Stimulated activated CD4-positive, alpha-beta T cell treated with anti-CD3 and anti-CD28 coated beads, Interleukin-12 subunit alpha, Interleukin-12 subunit beta, amount 100 ng/mL, for 4 hours (primary cell): ENCODE measurements at places on chromosomes 2 and 18.

GRCh38 chr2:48240912-48241311, 289.0 kb upstream of the STON1 start:
- no peak for DNase-seq

GRCh38 chr2:155240176-155240575, 541.7 kb downstream of the KCNJ3 start:
- DNase-seq, result no peak

DNA sequence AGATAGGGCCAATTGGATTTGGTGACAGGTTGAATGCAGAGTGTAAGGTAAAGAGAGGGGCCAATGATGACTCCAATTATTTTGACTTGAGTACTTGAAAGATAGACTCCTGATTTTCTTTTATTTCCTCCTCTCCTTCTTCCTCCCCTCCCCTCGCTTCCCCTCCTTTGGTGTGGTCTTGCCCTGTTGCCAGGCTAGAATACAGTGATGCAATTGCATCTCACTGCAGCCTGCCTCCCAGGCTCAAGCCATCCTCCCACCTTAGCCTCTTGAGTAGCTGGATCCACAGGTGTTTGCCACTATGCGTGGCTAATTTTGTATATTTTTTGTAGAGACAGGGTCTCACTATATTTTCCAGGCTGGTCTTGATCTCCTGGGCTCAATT, 2.3 kb downstream of the DGUOK start:
- DNase-seq, result no peak

DNA sequence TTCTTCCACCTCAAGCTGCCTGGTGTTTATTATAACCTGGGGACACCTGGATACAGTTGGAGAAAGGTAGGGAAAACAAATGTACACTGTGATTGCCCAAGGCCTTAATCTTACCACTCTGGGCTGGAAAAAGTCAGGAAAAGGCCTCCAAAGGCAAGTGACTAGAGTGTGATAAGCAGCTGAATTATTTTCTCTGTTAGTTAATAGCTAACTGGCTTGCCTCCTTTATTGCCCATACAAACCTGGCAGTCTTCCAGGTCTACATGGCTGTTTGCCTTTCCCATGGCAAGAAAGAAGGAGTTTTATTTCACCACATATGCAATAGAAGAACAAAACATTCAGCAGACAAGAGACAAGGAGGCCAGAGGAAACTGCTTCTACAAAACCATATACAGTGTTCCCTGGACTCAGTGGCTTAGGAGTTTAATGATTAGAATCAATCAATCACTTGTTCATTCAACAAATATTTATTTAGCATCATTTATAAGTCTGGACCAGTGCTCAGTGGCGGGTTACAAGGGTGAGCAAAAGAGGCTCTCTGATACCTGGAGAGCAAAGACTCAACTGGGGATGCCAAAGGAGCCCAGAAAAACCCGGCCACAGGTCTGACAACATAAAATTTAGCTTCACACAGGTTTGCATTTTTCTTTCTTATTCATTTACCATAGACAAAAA, 27.5 kb upstream of the SUCLG1 start:
- no peak for DNase-seq

DNA sequence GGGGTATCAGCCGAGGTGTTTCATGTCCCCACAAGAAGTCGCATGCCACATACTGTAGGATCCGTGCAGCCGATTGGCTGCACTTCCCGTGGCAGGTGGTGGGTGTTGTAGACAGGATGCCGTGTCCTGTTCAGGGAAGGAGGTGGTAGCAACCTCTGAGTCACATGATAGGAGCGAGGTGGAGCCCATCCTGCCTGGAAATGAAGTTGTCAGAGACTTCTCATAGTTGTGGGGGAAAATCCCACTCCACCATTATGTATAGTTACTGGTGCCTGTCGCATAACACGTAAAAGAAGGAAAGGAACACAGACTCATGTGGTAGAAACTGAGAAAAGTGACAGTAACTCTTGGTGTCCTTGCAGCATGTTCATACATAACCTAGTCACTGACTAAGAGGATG, 91.4 kb upstream of the IL1R2 start:
- peak; percentile 19 for DNase-seq

- DNase-seq, result no peak
These were observed 32.0 kb downstream of the MERTK start for GRCh38 chr2:111930409-111930808.

DNA sequence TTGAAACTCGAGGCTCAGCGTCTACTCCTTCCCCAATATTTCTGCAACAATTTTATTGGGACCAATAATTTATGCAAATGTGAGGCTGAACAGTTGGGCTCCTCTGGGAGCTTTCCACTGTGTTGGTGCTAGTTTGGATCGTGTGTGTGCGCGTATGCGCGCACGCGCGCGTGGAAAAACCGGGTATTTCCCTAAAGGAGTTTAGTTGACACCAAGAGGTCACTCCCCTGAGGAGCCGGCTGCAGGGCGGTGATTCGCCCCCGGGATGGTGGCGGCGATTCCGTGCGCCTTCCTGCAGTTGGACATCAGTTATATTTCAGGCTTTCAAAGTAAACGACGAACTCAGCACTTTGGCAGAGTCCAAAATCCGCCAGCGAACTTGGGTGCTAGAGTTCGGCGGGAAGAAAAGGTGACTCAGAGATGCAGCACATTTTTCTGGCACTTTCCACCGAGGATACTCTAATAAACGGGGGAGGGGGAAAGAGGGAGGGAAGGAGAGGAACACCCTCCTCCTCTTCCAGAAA, 186.5 kb upstream of the FANCL start:
- no peak for DNase-seq

GRCh38 chr2:7203056-7203467, 285.9 kb downstream of the RNF144A start:
- peak; percentile 43 for DNase-seq

DNA sequence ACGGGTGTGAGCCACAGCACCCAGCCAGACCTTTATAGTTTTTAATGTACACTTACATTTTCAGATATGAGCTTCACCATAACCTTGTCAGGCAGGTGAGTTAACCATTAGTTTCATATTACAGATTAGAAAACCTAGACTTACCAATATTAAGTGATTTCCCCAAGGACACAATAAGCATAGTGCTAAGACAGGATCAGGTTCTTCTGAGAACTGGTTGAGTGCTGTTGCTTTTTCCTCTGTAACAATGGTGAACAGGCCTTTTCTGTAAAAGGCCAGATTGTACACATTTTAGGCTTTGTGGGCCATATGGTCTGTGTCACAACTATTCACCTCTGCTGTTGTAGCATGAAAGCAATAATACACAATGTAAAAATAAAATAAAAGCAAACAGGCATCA, 332.0 kb downstream of the PIK3C3 start:
- no peak for DNase-seq

DNA sequence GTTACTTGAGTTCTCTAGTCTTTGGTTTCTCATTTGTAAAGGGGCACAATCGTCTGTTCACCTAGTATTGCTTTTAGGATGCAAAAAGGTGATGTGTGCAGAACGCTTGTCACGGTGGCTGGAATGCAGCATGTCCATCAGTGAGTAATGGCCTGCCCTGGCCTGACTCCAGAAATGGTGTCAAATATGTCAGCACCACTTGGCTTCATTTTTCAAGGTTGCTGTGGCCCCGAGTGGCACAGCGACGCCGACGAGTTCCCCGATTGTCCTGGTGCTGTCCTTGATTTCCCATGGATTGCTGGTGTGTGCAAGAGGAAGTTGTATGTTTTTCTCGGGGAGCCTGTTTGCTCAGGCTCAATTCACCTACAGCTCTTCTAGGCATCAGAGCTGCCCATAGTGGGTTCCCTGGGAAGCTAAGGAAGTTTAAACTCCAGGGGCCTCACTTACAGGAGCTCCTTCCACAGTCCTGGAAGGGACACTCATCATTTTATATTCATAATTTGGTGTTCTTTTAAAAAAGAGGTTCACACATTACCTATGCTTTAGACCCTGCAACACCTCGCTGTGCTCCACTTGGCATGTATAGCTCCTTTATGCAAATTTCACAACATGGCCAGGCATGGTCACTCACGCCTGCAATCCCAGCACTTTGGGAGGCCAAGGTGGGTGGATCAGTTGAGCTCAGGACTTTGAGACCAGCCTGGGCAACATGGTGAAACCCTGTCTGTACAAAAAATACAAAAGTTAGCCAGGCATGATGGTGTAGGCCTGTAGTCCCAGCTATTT, 25.6 kb upstream of the ZNF407 start:
- DNase-seq, result no peak

DNA sequence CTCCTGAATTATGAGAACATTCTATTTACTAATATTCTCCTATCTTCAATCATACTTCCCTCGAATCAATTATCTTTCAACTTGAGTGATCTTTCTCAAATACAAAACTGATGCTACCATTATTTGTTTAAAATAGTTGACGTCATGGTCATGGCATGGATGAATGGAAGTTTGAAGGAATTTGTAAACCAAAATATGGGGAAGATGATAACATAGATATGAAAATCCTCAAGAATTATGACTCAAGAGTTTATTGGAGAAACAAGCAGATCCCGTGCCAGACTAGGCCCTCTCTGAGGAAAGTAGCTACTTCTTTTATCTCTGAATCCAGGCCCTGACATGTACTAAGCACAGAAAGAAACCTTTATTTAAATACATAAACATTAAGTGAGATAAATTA, 270.4 kb upstream of the MC4R start:
- no peak for DNase-seq

GRCh38 chr2:36371070-36371874, 15.7 kb downstream of the CRIM1 start:
- DNase-seq, result no peak

- no peak for DNase-seq
These were observed 329.7 kb upstream of the NRP2 start for GRCh38 chr2:205352593-205352992.

DNA sequence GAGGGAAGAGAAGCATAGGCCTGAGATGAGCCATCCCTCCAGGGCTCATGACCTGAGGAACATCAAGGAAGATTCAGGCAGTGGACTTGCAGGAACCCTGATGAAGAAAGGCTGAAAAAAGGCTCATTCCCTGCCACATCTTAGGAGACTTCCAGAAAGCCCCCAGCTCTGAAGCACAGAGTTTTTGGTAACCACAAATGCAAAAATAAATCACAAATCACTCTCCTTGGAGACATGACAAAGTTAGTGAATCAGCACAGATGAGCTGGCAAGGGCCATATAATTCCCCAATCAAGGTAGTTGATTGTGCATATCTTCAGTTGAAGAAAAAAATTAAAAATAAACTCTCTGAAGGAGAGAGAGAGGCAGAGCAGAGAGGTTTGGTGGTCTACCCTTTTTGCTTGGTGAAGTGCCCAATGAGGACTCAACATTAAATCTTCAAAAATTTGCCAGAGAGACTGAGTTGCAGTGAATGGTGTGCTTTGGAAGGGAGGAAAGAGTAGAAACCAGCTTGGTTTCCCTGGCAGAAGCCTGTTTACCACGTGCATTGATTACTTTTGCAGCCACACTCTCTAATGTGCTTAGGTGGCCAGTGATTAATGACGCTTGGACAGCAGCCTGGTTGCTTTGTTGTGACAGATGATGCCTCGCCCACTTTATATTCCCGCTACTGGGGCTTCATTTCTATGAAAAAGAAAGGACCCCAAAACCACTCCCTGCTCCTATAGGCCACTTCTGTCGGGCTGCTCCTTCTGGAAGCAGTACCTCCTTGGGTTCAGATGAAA, 257.4 kb upstream of the SLC14A2 start:
- no peak for DNase-seq

DNA sequence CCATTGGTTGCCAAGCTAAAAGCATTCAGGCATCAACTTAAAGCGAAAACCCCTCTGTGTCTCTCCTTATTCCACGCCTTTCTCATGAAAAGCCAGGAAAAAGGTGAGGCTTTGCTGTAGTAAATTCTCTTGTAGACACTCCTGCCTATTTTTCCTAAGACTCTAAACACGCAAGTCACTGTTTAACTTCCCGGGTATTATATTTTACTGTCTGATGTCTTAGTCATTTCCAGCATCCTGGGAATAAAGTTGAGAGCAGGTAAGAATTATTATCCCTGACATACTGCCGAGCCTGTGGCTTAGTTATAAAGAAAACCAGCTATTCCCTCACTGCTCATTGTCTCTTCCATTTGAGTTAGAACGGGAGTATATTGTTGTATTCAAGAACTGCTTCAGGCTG, 112.4 kb upstream of the GATA6 start:
- DNase-seq, result no peak

- DNase-seq, result no peak
These were observed 515.5 kb upstream of the CHAC2 start for GRCh38 chr2:53252115-53252514.

DNA sequence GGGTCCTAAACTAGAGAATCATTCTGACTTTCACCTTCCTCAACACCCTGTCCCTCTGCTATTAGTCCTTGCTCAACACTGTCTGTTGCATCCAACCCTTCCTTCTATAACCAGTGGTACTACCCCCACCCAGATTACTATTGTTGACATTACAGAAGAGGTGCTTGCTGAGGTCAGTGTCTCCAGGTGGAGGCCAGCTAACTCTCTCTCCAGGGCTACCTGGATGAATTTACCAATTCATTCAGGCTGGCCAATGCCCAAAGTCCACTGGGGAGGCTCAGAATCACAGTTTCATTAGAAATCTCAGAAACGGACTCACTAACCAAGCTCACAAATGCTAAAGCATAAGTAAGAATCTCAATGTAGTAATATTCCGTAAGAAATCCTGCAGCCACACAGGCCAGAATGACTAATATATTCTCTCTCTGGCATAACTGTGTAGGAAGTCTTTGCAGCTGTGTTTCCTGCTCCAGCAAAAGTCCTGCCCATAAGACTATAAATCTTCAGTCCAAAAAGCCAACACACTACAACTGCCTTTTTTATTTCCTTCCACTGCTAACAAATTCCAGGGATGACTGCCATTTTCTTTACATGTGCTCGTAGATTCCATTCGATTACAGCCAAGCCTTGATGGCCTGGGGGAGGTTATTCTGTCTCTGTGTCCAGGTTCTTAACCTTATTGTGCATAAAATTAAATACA, 10.0 kb upstream of the TTR start:
- DNase-seq, result no peak

- no peak for DNase-seq
These were observed 29.6 kb upstream of the DSC3 start for GRCh38 chr18:31072175-31072574.

- no peak for DNase-seq
These were observed 48.8 kb downstream of the SH3BP4 start for GRCh38 chr2:235000426-235001236.

DNA sequence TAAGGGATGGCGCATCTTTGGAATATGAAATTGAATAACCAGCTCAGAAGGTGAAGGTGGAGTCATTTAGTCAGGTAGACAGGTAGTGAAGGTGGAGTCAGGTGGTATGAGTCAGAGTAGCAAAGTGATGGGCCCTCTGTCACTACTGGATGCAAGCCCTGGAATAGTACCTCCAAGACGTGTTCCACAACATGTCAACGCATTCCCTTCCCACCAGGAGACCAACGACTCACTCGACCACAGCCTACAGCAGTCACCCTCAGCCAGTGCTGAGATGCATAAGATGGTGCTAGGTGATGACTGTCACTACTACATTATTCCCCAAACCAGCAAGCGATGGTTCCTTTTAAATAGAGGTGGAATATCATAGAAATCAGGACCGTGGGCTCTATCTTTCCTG, 6.8 kb downstream of the CPLX4 start:
- DNase-seq, result no peak

- DNase-seq, result no peak
These were observed 45.4 kb downstream of the INO80D start for GRCh38 chr2:206040525-206040924.
